Dermis blood vessel endothelial cell (primary cell): ENCODE measurements at places on chromosomes 2 and 18. TPM values are rescaled to one million over a fixed set of nuclear protein-coding genes. Genes with fewer than 3 reads are reported as not detected.

Gene NRP2
- total RNA-seq = 165 and 254 TPM in 2 replicates

Gene ITPRID2
- 191 and 211 TPM in 2 replicates for total RNA-seq

Gene PFN4
- 0.23 and 1.7 TPM in 2 replicates for total RNA-seq

Gene TPO
- total RNA-seq = not detected in 2 replicates

Gene MDH1
- total RNA-seq = 118 and 139 TPM in 2 replicates

Gene TLX2
- 0.17 TPM in 1 of 2 replicates, not detected in the other for total RNA-seq

Gene ATG4B
- total RNA-seq = 66.4 and 88.5 TPM in 2 replicates

Gene C2orf66
- under 0.01 and 0.14 TPM in 2 replicates for total RNA-seq

Gene L3MBTL4
- 5.9 and 8.0 TPM in 2 replicates for total RNA-seq

Gene ST3GAL5
- 9.9 and 13.7 TPM in 2 replicates for total RNA-seq

Gene MEP1B
- total RNA-seq = not detected in 2 replicates

Gene AMMECR1L
- 20.1 and 20.6 TPM in 2 replicates for total RNA-seq

Gene GPR35
- total RNA-seq = 0.33 and 0.85 TPM in 2 replicates

Gene SULT1C4
- total RNA-seq = 76.7 and 136 TPM in 2 replicates

Gene TTN
- total RNA-seq = 1.5 and 1.8 TPM in 2 replicates

Gene SLC5A7
- total RNA-seq = not detected in 2 replicates

Gene PTGR3
- 21.1 and 23.0 TPM in 2 replicates for total RNA-seq

Gene USP40
- total RNA-seq = 21.3 and 40.9 TPM in 2 replicates

Gene DPYSL5
- total RNA-seq = not detected in 2 replicates

Gene VWC2L
- total RNA-seq = not detected in 2 replicates

Gene CXCR1
- not detected in 2 replicates for total RNA-seq
